ENCODE measurements at places on chromosomes 13 and 19.

GRCh38 chr13:50357136-50357535, 341.9 kb downstream of the KCNRG start:
- DNase-seq = no peak

- no peak for DNase-seq
Observed at GRCh38 chr19:28489126-28489660, 723.8 kb downstream of the UQCRFS1 start.

- DNase-seq = no peak
Observed at GRCh38 chr13:51945149-51945548, 66.1 kb downstream of the ATP7B start.

DNA sequence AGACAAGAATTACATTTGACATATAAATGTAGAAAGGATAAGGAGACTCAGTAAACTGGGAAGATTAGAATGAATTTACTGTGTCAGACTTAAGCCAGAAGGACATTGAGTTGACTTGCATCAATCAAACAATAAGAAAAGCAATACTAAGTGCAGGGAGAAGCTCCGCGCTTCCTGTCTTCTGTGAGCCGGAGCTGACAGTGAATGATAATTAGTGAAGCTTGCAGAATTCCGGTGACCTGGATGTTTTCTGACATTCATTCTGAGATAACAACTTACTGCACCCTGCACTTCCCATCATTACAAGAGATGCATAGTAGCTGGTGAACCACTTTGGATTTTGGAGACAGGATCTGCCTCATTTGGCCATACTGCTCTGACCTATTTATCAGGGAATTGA, 469.2 kb upstream of the PCDH20 start:
- no peak for DNase-seq

DNA sequence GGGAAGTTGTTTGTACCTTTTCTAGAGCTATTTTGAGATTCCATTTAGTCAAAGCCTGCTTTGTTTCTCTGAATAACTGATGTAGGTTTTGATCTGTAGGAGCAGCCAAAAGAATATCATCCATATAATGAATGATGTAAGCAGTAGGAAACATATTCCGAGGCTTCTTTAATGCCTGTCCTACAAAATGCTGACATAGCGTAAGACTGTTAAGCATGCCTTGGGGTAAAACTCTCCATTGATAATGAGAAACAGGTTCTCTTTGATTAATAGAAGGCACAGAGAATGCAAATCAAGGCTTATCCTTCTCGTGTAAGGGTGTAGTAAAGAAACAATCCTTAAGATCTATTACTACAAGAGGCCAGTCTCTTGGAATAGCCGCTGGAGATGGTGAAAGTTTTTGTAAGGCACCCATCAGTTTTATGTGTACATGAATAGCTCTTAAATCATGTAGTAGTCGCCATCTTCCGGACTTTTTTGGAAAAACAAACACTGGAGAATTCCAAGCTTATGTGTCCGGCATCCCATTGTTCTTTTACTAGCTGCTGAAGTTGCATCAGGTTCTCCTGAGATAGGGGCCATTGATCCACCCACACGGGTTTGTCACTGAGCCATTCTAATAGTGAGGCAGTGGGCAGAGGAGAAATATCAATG, 13.5 kb downstream of the FPR3 start:
- peak; percentile 58 for DNase-seq

DNA sequence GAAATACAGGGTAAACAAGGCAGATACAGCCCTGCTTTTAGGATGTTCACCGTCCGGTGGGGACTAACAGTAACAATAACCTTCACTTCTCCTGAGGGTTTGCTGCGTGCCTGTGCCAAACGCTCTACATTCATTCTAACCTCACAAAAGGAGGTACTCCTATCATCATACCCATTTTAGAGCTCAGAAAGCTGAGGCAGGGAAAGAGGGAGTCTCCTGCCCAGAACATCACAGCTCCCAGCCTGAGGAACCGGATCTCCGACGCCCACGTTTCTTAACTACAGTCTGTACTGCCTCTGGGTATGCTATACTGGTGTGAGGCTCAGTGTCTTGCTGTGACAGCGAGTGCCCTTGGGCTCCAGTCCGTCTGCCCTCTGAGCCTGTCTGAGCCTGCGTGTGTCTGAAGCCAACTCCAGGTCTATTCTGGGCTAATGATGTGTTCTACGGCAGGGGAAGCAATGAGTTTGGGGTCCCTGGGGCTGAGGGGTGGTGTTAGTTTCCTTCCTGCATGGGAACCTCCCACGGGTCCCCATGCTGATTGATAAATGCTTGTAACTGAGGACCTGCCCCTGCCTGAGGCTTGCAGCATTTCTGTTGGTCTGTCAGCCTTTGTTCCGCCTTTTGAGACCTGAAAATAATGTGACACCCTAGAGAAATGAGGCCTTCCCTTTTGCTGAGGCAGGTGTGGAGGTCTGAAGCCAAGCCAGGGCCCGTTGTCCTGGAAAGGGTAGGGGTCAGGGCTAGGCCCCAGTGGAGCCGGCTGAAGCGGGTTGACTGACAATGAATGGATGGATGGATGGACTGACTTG, 4.9 kb downstream of the LIPE start:
- DNase-seq = peak; percentile 48

Data from RKO (cell line).